ENCODE measurements at places on chromosomes 2 and 18. TPM values are rescaled to one million over a fixed set of nuclear protein-coding genes. Genes with fewer than 3 reads are reported as not detected.

Gene PROM2
- not detected for total RNA-seq

Gene SERPINB13
- not detected for total RNA-seq

Gene CRYBA2
- total RNA-seq: not detected

Gene CDH2
- 111 TPM for total RNA-seq

Gene MARCHF4
- 3.1 TPM for total RNA-seq

Gene CAPN14
- total RNA-seq: under 0.01 TPM

Gene POMC
- total RNA-seq: not detected

Gene COL4A3
- not detected for total RNA-seq

Gene CAVIN2
- 11.5 TPM for total RNA-seq

Gene CFAP221
- total RNA-seq: not detected

Gene C18orf32
- 4.7 TPM for total RNA-seq

Gene VAMP8
- total RNA-seq: 0.83 TPM

Gene PIKFYVE
- total RNA-seq: 31.4 TPM

Gene PLA2R1
- 0.28 TPM for total RNA-seq

Gene MC4R
- total RNA-seq: 0.28 TPM

Gene SERPINB7
- 100 TPM for total RNA-seq

Gene GPR17
- total RNA-seq: not detected

Gene DSG1
- not detected for total RNA-seq

Gene ABHD1
- total RNA-seq: not detected

Data from IMR-90 (cell line).